Foreskin keratinocyte (primary cell): ENCODE measurements at places on chromosomes 16 and 17.

- DNase-seq: no peak
Observed at GRCh38 chr17:79927136-79927661, 88.0 kb upstream of the CBX4 start.

DNA sequence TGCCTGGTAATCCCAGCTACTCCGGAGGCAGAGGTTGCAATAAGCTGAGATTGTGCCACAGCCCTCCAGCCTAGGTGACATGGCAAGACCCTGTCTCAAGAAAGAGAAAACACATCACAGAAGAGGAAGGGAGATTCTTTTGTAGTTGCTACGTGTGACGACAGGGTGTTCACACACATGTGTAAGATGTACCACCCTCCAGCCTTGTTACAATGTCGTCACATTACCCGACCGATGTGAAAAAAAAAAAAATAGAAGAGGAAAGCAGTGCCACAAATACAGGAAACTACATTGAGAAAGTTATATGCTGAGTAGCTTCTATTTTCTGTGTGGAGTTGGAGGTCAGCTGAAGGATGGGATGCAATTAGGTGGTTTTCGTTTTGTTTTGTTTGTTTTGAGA lies 56.0 kb downstream of the CLUH start:
- no peak for DNase-seq

DNA sequence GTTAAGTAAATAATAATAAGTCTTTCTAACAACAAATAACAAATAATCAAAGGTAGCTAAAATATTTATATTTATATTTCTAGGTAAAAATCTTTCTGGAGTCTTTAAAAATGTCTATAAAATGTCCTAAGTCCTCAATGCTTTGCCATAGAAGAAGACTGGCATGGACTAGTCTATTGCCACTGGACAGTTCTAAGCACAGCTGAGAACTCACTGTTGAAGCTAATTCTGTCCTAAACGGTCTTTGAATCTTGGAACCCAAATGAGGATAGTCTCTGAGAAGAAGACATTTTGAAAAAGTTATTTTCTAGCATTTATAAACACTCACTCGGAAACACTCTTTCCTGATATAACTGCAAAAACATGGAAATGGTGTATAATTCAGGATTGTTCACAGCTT lies 539 bp downstream of the MYH8 start:
- no peak for DNase-seq

DNA sequence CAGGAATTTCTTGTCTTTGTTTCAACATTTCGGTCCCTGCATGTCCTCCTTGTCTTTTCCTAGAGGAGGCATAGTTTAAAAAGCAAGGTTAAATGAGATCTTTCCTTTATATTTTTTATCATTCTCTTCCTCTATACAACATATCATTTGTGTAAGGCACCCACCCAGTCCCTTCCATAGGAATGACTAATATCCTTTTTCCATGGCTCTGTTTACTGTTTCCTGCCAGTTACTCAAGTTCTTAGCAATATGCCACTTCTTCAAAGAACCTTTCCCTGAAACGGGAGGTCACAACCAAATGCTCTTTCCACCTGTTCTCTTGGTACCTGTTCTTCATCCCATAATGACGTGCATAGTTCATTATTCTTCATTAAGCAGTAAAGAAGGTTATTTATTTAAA lies 1237.1 kb upstream of the GOT2 start:
- DNase-seq: no peak

GRCh38 chr16:12573730-12574383 lies 229.8 kb downstream of the CPPED1 start:
- peak; percentile 25 for DNase-seq

DNA sequence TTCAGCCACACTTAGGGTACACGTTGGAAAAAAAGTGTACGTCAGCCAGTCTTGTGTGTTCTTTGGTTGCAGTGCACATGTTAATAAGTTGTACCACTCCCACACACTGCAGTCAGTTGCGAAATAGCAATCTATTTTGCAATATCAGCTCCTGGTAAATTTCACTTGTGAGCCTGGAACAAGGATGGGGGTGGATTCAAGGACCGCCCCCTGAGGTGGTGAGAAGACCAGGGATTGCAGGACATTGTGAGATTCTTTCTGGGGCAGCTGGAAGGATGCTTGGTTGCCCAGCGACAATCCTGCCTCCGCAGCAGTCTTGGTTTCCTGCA lies 78.6 kb upstream of the ZFHX3 start:
- peak; percentile 6 for DNase-seq
